ENCODE measurements at places on chromosomes 1 and 21. TPM values are rescaled to one million over a fixed set of nuclear protein-coding genes. Genes with fewer than 3 reads are reported as not detected.

The GJB4 gene
- not detected for total RNA-seq

The MAP3K6 gene
- total RNA-seq = 3.3 TPM

The C1orf87 gene
- total RNA-seq = not detected

The CLSTN1 gene
- total RNA-seq = 43.8 TPM

The FMOD gene
- 63.0 TPM for total RNA-seq

DNA sequence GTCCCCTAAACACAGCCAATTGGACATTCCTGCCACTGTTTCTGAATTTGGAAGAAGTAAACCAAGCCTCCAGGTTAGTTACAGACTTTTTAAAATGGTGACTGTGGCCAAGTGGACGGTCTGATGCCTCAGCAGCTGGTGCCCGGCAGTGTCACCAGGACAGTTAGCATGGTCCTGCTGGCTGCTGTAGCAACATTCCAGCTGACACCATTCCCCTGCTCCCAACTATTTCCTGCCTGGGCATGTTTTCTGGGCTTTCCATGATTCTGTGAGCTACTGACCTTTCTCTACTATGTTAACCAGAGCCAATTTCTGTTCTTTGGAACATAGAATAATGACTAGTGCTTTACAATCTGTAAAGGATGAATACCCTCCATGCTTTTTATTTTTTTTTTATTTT, 95.0 kb downstream of the TLR5 start:
- no peak for DNase-seq

DNA sequence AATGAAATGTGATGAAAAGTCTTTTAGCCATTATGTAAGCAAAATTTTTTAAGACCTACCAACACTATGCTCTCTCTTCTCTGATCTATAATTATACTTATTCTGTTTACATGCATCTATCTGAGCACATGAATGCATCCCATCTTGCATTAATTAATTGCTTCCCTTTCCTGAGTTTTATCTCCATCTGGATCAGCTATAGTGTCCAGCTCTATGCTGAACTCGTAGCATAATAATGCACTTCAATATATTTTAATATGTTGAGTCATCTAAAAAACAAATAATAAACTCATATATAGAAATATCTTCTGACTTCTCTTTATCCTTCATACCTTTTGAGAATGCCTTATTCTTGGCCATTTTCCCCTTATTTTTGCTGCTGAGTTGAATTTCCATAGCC, 1097.8 kb downstream of the TTLL7 start:
- DNase-seq = no peak

GRCh38 chr1:171873664-171874063, 32.4 kb downstream of the DNM3 start:
- no peak for DNase-seq

DNA sequence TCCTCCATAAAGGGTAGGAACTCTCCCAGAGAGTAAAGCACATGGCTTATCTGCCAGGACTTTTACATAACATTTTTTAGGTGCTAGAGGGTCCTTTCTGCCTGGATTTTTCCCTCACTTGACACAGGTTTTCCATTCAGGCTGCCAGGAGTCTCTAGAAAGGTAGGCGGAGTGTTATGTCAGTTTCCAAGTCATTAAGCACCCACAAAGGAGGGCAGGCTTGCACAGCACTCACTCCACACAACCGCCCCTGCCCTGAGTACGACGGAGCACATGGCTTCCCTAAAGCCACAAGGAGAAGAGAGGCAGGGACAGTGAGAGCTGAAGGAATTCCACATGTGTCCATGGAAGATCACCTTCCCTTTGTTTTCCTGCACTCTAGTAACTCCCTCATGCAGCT, 55.7 kb downstream of the CAPZB start:
- DNase-seq = peak; percentile 69

DNA sequence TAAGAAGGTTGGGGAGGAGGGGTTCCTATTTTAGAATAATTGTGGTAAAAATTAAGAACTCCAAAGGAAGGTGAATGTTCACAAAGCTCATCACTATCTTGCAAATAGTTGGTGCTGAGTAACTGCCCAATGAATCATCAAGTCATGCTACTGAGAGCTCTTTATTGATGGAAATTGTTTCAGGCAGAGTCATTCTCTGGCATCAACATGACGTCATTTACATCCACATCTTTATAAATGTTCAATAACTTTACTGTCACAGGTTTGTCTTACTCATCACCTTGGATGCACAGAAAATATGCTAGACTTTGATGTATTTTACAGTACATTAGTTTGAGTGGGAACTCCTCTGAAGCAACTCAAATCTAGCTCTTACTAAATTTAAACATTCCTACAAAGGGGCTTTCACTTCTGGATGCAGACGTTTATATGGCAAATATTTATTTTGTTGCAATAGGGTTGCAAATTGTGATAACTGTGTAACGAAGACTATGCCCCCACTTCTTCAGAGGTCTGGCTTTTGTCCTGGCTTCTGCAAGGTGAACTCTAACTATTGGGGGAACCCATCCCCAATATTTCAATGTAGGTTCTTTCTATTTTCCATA, 273.7 kb upstream of the AJAP1 start:
- no peak for DNase-seq

DNA sequence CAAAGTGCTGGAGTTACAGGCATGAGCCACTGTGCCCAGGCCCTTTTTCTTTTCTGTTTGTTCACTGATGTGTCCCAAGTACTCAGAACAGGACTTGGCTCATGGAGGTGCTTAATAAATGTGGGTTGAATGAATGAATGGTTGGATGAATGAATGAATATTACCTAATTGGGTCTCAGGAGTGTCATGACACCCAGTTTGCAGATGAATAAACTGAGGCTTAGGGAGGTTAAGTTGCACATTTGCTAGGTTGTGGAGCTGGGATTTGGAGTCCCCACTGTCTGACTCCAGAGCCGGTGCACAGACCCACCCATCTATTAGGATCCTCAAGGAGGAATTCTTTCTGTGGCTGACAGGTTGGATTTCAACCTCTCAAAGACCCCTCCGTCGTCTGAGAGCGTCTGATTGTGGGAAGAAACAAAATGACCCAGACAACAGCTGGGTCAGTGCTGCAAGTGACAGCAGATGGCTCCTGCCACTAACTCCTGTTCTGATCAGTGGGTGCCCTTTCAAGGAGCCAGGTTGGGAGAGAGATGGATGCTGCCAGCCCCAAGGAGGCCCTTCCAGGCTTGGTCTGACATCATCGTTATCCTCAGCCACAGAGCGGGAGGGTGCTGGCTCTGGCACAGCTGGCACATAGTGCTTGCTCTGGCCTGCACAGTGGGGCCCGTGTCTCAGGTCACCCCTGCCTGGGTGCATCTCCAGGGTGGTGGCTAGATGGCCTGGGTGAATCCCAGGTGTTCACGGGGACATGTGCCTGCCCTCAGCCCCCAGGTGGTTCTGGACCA, 24.2 kb downstream of the ARHGEF10L start:
- DNase-seq = no peak

DNA sequence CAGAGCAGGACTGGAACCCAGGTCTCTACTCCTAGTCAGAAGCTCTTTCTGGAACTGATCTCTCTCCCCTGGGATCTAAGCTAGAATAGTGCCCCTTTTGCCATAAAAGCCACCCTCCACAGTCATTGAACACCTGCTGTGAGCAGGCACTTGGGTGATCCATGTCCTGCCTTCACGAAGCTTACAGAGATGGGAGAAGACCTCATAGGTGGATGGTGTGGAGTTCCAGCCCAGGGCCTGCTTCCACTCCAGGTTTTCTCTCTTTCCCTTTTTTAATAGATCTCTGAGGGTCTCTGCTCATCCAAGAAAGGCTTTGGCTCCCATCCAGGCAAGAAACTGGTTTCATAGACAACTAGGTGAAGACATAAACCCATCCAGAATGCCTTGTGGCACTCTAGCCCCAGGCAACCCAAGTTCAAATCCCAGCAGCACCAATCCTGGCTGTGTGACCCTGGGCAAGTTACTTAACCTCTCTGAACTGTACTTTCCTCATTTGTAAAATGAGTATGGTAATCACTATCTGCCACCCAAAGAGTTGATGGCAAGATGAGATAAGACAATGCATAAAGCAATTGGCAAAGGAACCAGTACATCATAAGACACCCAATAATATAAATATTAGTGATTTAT, 46.4 kb upstream of the TMEM51 start:
- DNase-seq = no peak

DNA sequence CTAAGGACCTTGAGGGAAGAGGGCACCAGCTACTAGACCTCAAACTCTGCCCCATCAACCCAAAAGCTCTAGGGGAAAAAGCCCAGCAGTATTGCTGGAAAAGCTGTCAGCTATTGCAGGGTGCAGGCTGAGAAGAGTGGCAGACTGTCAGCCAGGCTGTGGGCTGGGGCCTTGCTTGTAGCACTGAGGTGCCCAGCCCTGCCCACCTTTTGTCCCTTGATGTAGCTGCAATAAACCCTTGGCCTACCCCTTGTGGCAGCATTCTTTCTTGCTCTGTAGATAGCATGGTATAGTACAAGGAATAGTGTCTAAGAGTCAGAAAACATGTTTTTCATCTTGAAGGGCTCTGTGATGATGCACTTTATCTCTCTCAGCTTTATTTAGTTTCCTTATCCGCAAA, 39.4 kb downstream of the CDC14A start:
- no peak for DNase-seq

GRCh38 chr21:34697826-34698225, 29.0 kb downstream of the CLIC6 start:
- no peak for DNase-seq

Data from dermis microvascular lymphatic vessel endothelial cell (primary cell).